ENCODE measurements at places on chromosomes 6 and 20.

- DNase-seq, result no peak
Measured at GRCh38 chr6:6943421-6943820, 164.3 kb upstream of the RREB1 start.

DNA sequence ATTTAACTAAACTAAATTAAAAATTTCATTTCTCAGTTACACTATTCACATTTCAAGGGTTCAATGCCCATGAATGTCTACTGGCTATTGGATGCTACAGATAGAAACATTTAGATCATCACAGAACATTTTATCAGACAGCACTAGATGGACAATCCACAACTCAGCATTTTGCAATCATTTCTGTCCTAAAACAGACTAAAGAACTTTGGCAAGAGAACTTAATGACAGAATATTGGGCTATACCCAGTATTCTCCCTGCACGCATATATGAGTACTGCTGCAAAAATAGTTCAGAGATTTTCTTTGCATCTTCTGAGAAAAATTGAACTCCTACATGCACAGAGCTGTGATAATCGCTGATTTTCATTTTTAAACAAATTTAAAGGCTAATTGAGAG, 36.1 kb upstream of the FBXO30 start:
- DNase-seq, result no peak

DNA sequence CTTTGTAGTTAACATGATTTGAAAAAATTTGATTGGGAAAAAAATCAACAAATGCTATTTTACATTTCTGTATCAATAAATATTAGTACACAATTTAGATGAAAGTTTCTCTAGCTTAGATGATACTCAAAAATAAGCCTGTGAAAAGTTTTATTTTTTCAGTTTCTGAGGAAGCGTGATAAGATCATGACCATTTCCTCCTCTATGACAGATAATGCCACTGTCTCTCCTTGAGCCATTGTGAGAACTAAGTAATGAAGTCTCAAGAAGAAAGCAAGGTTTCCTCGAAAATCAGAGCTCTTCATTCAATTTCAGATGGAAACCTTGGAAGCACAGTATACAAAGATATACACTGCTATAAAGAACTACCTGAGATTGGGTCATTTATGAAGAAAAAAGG, 395.0 kb downstream of the HDGFL1 start:
- no peak for DNase-seq

DNA sequence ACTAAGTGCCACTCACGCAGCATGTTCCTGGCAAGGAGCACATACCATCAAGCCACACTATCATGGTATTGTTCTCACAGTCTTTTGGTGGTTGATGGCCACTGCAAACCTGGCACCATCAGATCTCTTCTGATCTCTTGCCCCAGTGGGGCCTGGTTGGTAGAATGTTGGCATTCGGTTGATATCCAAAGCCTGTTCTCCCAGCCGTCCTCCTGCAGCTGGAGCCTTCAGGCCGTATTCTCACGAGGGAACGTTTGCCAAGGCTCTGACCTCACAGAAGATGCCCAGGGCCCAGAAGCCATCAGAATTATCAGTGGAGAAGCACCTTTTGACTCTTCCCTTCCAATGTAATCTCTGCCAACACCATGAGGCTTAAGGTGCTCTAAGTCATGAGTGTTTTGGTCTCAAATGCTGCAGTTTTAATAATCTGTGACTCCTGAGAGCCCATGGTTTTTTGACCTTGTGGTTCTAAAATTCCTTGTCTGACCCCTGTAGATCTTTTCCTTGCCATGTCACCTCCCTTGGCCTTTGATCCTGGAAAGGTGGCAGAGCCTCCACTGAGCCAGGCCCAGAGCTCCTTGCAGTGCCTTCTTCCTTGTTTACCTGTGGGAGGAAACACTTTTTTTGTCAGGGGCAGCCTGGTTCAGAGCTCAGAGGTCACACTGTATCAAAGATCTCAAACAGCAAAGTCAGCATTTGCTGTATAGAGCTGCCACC, 27.8 kb downstream of the POFUT1 start:
- DNase-seq, result no peak

GRCh38 chr20:62624325-62624690, 18.0 kb upstream of the SLCO4A1 start:
- no peak for DNase-seq

- no peak for DNase-seq
Measured at GRCh38 chr6:101083533-101084175, 202.5 kb upstream of the ASCC3 start.

- no peak for DNase-seq
Measured at GRCh38 chr6:74277777-74278186, 581.8 kb downstream of the CD109 start.

- no peak for DNase-seq
Measured at GRCh38 chr20:48879612-48880245, 41.8 kb upstream of the ARFGEF2 start.

DNA sequence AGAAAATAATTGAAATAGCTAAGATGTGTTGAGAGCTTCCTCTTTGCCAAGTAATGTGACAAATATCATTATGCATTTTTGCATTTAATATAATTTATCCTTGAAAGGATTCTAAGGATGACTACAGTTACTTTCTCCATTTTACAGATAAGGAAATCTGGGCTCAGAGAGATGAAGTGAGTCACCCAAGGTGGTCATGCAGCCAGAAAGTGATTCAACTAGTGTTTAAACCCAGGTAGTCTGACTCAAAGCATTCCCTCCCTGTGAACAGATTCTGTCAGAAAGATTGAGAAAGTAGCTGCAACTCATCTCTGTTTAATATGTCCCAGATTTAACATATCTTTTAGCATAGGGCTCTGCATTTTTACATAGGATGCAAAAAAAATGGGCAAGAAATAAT, 28.1 kb downstream of the NRSN1 start:
- DNase-seq, result no peak

- no peak for DNase-seq
Measured at GRCh38 chr6:142361779-142362750, 60.3 kb downstream of the ADGRG6 start.

- DNase-seq, result peak; percentile 11
Measured at GRCh38 chr20:2524709-2525506, 11.5 kb upstream of the TMC2 start.

DNA sequence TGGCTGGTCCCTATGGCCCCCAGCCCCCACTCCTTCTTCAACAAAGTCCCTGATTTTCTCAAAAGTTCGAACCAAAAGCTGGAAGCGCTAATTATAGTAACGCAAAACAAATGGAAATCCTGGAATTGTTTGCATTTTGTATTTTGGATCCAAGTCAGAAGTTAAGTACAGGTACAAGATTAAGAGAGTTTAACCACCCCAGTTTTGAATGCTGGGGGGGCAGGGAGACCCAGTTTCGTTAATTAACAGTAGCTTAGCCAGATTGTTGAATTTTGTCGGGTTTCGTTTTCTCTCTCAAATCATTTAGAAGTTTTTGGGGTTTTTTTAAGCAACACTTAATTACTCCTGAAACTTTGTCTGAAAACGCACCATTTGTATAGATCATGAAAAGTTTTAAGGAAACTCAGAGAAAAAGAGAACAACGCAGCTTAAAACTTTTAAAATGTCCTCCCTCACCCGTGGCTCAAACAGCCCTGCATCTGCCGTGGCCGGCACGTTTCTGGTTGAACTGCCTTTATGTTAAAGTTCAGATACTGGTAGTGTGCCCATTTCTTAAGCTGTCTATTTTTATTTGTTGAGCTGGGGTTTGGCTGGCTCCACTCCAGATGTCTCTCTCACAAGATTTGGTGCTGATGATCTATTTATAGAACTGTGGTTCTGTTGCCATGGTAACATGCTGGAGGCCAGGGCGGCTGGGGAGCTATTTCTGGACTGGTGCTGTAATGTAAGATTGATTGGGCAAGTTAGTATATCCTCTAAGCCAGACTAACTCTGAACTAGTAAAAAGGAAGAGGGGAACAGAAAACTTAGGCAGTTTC, 55.0 kb downstream of the GNAS start:
- DNase-seq, result peak; percentile 9

DNA sequence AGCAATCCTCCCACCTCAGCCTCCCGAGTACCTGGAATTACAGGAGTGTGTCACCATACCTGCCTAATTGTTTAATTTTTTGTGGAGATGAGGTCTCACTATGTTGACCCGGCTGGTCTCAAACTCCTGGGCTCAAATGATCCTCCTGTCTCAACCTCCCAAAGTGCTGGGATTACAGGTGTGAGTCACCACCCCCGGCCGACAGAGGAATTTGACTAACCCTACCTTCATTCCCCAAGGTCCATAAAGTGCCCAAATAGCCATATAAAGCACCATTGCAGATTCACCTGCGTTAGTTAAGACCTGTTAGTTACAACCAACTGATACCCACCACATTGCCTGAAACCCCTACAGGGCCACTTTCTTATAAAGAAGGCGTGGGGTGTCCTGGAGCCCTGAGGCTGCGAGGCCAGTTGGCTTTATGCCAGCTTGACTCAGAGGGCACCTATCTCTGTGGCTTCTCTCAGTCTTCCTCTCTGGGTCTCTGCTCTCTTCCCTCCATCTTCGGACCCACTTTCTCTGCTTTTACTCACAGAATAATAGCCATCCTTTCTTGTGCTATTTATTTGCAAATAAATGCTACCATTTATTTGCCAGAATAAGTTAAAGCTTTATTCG, 65.6 kb downstream of the SLC2A10 start:
- DNase-seq, result no peak

DNA sequence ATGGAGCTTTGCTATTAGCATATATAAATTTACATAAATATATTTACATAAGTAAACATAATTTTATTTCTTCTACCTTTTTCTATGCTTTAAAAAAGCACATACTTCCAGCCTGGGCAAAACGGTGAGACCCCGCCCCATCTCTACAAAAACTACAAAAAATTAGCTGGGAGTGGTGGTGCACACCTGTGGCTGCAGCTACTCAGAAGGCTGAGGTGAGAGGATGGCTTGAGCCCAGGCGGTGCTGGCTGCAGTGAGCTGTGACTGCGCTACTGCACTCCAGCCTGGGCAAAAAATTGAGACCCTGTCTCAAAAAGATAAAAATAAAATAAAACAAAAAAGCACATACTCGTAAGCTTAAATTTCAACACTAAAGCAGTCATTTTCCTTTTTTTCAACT, 30.3 kb downstream of the ELOVL5 start:
- no peak for DNase-seq

DNA sequence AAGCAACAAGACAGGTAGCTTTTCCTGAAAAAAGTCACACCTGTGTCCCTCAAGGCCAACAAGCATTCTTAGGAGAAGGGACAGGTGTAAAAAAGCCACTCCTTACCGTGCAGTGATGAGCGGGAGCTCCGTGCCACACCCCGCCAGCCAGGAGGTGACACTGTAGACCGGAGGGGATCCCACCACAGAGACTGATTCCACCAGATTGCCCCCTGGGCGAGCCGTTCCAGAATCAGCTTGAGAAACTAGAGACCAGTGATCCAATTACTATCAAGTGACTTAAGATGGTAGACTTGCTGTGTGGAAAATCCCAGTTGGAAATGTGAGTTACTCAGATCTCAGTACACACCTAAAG, 37.4 kb downstream of the PKHD1 start:
- DNase-seq, result no peak
